GDM1 (cell line): ENCODE measurements at places on chromosomes 7 and 10.
A peak's percentile ranks its signal among the peaks of the same experiment; 100 is the strongest.

DNA sequence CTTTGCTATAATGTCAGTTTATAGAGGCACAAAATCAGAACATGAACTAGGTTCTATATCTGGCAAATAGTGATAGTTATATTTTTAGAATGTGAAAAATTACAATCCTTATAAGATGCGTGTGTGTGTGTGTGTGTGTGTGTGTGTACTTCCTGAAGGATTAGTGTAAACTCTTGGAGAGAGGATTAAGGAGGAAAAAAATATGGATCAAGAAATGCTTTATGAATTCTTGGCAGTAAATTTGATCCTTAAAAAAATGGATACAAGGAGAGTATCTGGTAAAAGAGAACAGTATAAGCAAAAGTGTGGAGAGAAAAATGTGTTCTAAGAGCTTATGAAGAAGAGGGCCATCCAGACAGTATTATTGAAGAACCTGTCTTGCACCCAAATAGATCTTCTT is 484.3 kb downstream of the ADRA2A start:
- DNase-seq = no peak

- no peak for DNase-seq
Observed at GRCh38 chr7:105444342-105444987, 55.7 kb upstream of the SRPK2 start.

- DNase-seq = no peak
Observed at GRCh38 chr10:107727767-107728317, 563.3 kb upstream of the SORCS1 start.

DNA sequence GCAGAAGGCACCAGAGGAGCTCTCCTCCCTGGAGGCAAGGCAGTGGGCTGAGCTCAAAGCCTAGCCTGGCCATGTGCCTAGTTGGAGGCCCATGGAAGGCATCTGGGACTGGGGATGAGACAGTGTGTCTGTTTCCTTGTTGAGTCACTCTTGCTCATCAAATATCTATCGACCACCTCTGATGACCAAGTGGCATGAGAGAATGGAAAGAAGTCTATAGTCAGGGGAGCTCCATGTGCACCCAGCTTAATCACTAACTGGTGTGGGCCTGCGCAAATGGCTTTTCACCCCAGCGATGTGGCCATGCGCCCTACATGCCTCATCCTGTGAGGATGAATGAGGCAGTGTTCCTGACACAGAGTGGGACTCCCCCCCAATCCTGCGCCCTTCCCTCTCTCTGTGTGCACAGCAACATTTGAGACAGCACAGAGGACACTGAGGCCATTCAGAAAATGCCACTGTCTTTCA is 229.9 kb downstream of the RPS24 start:
- no peak for DNase-seq

DNA sequence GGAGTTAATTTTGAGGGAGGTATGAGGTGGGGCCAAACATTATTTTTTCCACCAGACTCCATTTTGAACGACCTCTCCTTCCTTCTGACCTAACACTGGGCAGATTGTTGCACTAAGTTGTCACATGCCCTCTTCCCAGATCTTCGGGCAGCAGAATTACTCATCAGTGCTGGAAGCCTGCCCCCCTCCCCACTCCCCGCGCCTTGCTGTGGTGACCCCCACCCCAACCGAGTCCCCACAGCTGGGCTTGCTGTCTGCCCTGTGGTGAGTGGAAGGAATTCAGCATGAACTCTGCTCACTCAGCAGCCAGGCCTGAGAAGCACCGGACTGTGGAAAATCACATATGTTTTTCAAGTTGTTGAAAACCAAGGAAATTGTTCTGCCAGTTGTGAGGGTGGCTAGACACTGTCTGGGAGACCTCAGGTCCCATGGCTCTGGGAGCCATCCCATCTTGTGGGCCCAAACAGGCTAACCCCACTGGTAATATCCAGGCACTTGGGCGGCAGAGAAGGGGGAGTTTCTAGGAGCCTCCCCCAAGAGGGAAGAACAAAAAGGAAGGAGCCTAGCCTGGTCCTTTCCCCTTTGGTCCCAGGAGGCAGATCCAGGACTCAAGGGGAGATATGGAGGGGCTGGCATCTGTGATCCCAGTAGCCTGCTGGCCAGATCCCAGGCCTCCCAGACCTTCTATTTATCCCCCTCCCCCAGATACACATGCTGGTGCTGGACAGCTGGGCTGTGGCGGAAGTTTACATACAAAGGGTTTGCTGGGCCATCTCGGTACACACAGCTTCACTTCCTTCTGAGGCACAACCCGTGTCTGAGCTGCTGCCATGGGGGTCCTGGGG is 3.5 kb upstream of the AEBP1 start:
- DNase-seq = no peak

DNA sequence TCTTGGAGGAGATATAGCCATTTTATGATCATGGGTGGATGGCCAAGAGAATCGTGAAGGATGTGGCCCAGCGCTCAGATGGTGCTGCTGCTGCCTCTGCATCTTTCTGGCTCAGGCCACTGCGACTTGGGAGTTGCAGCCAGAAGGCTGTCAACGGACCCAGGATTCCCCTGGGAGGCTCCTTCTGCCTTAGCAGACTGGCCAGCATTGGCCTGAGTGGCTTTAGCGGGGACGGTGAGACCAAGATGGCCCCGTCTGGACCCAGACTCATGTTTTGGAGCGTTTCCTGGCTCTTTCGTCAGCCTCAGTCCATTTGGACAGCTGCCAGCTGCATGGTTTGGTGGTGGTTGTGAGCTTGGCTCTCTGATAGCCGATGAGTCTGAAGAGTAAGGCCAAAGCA is 97.2 kb downstream of the GALNT17 start:
- DNase-seq = no peak

DNA sequence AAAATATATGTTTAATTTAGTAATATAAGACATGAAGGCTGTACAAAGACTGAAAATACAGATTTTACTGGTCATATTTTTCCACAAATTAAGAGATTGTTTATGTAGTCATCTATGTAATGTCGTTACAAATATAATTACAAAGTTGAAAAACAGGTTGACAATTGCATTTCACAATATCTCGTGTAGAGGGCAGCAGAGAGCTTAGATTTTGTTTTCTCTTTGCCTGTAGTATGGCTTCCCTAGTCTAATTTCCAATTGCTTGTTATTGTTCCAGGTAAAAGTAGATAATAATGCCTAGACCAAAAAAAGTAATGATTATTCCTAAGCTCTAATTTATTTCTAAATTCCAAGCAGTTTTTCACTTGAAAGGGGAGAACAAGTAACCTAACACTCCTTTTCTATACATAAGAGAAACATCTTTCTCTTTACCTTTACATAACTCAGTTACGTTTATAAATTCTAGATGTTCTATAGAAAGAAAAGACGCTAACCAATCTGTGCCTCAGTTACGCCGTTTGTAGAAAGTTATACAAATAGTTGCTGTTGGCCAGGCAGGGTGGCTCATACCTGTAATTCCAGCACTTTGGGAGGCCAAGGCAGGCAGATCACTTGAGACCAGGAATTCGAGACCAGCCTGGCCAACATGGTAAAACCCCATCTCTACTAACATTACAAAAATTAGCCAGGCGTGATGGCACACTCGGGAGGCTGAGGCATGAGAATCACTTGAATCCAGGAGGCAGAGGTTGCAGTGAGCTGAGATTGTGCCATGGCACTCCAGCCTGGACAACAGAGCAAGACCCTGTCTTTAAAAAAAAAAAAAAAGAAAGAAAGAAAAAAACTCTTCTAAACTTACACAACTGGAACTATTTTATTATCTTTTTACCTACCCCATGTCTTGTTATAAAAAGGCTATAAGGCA is 30.0 kb downstream of the NET1 start:
- DNase-seq = no peak

GRCh38 chr7:41574377-41574776 is 128.5 kb downstream of the INHBA start:
- no peak for DNase-seq

- DNase-seq = no peak
Observed at GRCh38 chr10:30433306-30433729, 666 bp upstream of the MAP3K8 start.

- peak; percentile 35 for DNase-seq
Observed at GRCh38 chr7:43260980-43261878, 148.8 kb downstream of the HECW1 start.

DNA sequence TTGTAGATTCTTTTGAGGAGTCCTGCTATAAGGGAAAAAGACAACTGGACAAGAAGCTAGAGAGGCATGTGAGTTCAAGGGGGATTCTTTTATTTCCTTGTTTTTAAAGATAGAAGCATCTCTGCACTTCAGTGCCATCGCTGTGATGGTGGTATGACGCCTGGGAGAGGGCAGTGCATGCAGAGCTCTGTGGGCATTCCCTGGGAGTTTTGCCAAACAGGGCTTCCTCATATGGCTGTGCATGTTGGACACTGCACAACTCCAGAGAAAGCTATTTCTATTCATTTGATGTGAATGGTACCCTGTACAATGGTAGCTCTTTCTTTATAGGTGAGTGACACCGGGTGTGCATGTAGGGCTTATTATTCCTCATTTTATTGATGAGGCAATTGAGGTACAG is 599.5 kb upstream of the DPP6 start:
- no peak for DNase-seq

- no peak for DNase-seq
Observed at GRCh38 chr10:102418622-102419268, at the start of gene PSD. Gene PSD, minus strand, starts transcription at chr10:102418785. Its CDS starts 1,747 bp downstream, at chr10:102417038.

DNA sequence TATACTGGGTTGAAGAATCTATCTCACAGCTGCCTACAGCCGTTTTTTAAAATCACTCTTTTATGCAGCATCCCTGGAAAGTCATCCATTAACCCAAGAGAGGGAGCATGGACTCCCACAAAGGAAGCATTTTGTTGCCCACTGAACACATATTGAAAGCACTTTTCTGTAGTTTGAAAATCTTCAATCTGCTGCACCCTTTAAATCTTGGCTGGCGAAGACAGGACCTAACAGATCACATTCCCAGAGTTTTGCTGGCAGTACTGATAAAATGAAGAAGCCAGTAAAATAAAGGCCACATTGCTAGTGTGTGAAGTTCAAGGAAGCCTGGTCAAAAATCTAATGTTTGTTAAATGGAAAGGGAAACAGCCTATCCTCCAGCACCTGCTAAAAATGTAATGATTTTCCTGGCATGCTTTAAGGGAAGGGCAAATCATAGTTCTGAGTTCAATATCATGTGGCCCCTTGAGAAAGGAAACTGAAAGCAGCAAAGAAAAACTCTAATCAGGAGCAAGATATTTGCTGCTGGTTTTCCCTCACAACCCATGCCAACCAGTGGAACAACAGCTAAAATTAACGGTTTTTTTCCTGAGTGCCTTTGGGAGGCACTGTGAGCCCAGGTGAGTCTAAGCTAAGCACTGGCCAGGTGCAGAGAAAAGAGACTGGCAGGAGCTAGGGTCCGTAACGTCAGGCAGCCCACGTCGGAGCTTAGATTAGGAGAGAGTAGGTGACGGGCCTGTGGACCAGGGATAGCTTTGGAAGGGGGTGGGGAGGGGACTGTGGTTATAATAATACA is 97.9 kb upstream of the PALS2 start:
- no peak for DNase-seq
